ENCODE measurements at places on chromosomes 1 and 21.

GRCh38 chr1:57024855-57025254, 59.0 kb upstream of the C8B start:
- no peak overlapping the region for H3K27ac ChIP-seq
- no peak overlapping the region for H3K4me3 ChIP-seq
- H3K36me3 ChIP-seq = no peaks in the 10 kb centered on the region
- no peak for DNase-seq
- H3K27me3 ChIP-seq = no peaks in the 10 kb centered on the region
- H3K4me1 ChIP-seq = no peaks in the 10 kb centered on the region

DNA sequence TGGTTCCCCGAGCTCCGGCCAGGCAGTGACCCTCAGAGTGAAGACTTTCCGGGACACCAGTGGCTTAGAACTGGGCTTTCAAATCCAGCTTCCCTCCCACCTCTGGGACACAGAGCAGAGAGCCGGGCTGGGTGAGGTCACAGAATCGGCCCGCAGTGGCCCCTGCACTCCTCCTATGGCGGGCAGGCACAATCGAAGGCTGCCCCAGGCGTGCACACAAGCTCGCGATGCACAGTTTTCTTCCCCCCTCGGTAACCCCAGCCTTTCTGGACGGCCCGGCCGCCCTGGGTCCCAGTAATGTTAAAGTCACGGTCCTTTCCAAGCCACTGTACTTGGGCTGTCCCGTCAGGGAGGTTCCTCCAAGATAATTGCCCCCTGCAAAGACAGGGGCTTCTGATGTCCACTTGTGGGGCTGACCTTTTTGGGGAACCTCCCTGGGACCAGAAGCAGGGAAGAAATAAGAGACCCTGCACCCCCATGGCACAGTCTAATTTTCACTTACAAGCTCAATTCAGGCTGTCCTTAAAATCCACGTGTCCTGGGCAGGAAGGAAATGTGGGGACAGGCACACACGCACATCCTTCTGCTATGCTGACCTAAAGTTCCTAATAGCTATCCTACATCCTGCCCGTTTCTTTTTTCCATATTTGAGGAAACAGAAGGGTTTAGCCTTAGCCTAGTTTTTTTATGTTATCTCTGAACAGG, 13.7 kb downstream of the TFF3 start:
- no peaks in the 10 kb centered on the region for H3K36me3 ChIP-seq
- H3K4me1 ChIP-seq = peaks cover 19% of the 10 kb centered on the region
- H3K4me3 ChIP-seq = no peak overlapping the region
- H3K27me3 ChIP-seq = peaks cover under 1% of the 10 kb centered on the region
- DNase-seq = no peak

DNA sequence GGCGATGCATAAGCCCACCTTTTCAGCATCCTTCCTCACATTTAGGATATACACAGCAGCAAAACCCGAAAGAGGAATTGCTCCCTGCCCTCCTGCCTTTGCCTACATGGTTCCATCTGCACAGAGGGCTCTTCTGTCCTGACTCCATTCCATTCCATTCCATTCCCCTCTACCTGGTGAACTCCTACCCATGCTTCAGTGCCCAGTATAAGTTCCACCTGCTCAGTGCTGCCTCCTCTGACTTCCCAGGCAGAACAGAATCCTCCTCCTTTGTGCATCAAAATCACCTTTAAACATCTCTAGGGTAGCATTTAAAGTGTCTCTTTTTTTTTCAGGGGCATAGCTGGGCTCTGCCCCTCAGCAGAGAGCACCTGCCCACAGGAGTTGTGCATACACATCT, 112.9 kb downstream of the PCNX2 start:
- peaks cover 39% of the 10 kb centered on the region for H3K36me3 ChIP-seq
- no peak overlapping the region for H3K4me3 ChIP-seq
- peaks cover 6% of the 10 kb centered on the region for H3K4me1 ChIP-seq
- H3K27ac ChIP-seq = no peak overlapping the region

GRCh38 chr1:19204446-19205266, 5.4 kb downstream of the UBR4 start:
- H3K4me3 ChIP-seq = peak overlapping the region; percentile 5
- peak overlapping the region; percentile 22 for H3K27ac ChIP-seq
- no peak for DNase-seq
- peaks cover 14% of the 10 kb centered on the region for H3K36me3 ChIP-seq

- no peak overlapping the region for H3K27ac ChIP-seq
- H3K27me3 ChIP-seq = no peaks in the 10 kb centered on the region
- no peaks in the 10 kb centered on the region for H3K36me3 ChIP-seq
- DNase-seq = no peak
Observed at GRCh38 chr1:65491472-65491871, 71.0 kb downstream of the LEPR start.

DNA sequence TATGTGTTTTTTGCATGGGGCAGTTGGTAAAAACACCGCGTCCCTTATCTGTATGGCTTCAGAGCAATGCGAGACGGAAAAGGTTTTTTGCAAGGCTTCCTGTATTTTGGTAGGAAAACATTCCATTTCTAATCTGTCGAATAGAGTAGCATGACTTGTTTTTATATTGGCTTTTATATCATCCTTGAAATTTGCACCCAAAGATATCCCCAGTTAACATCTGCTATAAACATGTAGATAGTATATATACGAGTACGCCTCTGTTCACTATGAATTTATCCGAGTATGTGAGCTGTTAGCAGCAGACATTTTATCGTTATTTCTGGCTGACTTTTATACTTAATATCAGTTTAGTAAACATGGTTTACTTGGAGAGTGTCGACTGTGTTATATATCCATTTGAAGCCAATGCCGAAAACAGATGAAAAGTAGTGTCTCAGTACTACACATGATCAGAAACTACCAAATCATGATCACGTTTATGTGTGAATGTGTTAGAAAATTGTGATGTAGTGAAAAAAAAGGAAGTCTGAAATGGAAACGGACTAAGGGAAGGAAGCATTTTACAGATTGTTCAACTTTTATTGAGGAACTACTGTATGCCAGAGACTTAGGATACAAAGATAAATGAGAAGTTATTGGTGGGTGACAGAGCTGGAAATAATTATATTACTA, 1.0 kb downstream of the LEPR start:
- H3K27me3 ChIP-seq = peaks cover 5% of the 10 kb centered on the region
- DNase-seq = no peak

DNA sequence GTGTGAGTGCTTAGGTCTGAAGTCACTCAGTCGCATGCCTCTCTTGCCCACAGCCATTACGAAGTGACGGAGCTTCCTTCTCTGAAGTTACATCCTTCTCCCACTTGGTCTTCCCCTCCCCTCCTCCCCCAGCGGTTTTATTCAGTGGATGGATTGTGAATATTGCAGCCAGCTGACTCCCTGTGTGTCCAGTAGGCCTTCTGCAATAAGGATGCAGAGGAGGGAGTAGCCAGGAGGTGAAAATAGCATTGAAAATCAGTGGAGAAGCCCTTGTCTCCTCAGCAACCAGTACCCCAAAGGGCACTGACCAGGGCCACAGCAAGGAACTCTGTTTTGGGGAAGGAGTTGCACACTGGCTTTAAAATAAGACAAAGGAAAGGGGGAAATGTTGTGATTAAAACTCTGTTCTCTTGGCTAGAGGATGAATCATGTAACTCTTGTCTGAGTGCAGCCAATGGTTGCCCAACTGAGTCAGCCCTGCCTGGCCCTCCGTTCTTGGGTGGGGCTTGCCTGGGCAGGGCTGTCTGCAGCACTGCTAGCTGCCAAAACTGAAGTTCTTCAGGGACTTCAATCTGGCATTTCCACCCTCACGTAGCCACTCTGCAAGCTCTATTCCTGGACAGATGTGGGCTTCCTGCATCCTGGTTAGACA, 4.3 kb downstream of the S100A10 start:
- no peaks in the 10 kb centered on the region for H3K27me3 ChIP-seq
- peaks cover 78% of the 10 kb centered on the region for H3K36me3 ChIP-seq
- H3K4me1 ChIP-seq = peaks cover 69% of the 10 kb centered on the region
- no peak overlapping the region for H3K27ac ChIP-seq

- peaks cover 23% of the 10 kb centered on the region for H3K27me3 ChIP-seq
- H3K4me3 ChIP-seq = no peak overlapping the region
- no peak overlapping the region for H3K27ac ChIP-seq
- no peak for DNase-seq
- no peaks in the 10 kb centered on the region for H3K36me3 ChIP-seq
- H3K4me1 ChIP-seq = no peaks in the 10 kb centered on the region
Observed at GRCh38 chr1:9437961-9438430, 101.3 kb upstream of the SLC25A33 start.

DNA sequence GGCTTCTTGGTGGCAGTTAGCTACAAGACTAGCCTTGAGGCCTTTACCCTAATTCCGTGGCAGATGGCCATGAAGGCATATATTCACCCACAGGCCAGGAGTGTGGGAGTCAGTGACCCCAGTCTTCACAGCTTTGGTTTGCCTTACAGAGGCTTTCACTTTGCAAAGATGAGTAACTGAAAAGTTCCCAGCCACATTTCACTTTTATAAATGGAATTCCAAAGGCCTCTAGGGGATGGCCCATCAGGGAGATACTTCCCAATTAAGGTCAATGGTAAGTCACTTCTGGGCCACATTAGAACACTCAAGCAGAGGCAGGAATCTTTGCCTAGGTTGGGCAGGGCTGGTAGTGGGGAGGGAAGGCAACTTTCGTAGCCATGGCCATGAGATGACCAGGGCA, 13.1 kb upstream of the HEYL start:
- H3K27me3 ChIP-seq = no peaks in the 10 kb centered on the region
- no peak overlapping the region for H3K4me3 ChIP-seq
- DNase-seq = no peak
- H3K4me1 ChIP-seq = peaks cover 12% of the 10 kb centered on the region

DNA sequence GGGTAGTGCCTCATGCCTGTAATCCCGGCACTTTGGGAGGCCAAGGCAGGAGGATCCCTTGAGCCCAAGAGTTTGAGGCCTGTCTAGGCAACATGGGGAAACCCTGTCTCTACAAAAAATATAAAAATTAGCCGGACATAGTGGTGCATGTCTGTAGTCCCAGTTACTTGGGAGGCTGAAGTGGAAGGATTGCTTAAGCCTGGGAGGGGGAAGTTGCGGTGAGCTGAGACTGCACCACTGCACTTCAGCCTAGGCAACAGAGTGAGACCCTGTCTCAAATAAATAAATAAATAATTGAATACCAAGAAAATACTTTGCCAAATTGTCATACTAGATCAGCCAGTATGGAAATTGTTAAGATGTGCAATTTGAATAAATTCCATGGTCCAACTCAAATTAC, 5.9 kb upstream of the RBBP5 start:
- no peaks in the 10 kb centered on the region for H3K27me3 ChIP-seq
- H3K36me3 ChIP-seq = no peaks in the 10 kb centered on the region
- no peak overlapping the region for H3K4me3 ChIP-seq
- no peak for DNase-seq

DNA sequence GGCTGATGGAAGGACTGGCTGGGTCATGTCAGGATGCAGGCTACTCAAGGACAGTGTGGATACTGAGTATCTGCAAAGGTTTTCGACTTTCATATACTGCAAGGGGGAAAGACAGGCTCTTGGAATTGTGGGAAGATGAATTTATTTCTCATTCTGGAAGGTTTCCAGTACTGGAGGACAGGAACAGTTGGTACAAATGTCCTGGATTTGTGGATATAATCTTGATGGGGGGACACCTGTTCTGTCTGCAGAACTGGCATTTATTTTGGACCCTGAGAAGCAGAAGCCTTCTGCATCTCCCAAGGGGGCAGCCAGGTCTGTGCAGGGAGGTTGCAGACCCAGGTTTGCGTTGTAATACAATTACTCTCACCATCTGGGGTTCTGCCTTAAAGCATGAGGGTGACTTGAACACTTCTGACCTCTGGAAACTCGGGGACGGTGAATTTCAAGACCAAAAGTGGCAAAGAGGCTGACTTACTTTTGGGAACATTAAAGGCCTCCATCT, 65.8 kb downstream of the NOS1AP start:
- peaks cover 21% of the 10 kb centered on the region for H3K27me3 ChIP-seq
- no peak overlapping the region for H3K4me3 ChIP-seq
- H3K27ac ChIP-seq = no peak overlapping the region
- no peak for DNase-seq
- H3K36me3 ChIP-seq = no peaks in the 10 kb centered on the region

GRCh38 chr1:67767103-67767782, 66.0 kb downstream of the GNG12 start:
- no peaks in the 10 kb centered on the region for H3K36me3 ChIP-seq
- H3K27me3 ChIP-seq = peaks cover 24% of the 10 kb centered on the region
- H3K4me1 ChIP-seq = peaks cover 1% of the 10 kb centered on the region
- no peak overlapping the region for H3K27ac ChIP-seq

- no peak overlapping the region for H3K27ac ChIP-seq
- H3K4me3 ChIP-seq = no peak overlapping the region
- DNase-seq = no peak
Observed at GRCh38 chr1:91537281-91537986, 36.8 kb downstream of the CDC7 start.

DNA sequence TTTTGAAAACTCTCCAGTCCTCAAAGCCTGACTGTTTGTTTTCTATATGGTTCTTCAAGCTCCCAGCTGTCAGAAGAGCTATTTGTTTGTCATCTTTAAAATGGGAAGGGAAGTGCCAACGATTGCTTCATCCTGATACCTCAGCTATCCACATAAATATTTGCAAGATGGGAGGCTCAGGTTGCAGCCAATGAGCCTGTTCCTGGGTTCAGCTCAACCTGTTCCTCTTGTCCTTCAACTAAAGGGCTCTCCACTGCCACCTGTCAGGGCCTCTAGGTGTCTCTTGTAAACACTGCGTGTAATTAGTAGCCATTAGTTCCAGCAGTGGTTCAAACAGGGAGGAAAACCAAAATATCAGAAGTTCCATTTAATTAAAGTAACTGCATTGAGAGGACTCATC, 445.1 kb downstream of the AJAP1 start:
- H3K27me3 ChIP-seq = no peaks in the 10 kb centered on the region
- H3K4me1 ChIP-seq = no peaks in the 10 kb centered on the region
- no peak overlapping the region for H3K27ac ChIP-seq
- H3K36me3 ChIP-seq = no peaks in the 10 kb centered on the region
- no peak overlapping the region for H3K4me3 ChIP-seq

DNA sequence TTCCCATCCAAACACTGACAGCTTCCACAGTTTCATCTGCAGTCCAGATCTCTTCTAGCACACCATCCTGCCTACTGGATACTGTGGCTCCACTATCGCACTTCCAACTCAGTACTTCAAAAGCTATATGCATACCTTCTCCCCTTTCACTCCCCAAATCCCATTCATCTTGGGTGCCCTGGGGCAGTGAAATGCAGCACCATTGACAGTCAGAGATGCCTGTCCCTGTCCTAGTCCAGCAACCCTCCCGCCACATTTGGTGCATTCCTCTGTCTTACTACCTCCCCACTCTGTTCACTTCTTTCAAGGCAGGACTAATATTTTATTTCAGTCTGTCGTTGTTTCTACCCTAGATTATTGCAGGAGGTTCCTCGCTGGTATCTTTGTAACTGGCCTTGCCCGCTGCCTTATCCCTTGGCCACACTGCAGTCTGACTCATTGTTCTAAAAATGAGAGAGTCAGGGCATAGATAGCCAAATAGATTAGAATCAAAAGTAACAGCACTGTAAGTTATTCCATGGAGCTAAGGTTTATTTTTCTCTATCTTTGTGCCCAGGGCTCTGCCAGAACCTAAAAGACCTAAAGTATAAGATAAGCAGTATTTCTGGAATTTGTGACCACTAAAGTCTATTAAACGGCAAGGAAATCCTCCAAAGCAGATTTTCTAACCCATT, 96.7 kb downstream of the ESRRG start:
- H3K27ac ChIP-seq = no peak overlapping the region
- no peaks in the 10 kb centered on the region for H3K36me3 ChIP-seq
- H3K4me1 ChIP-seq = no peaks in the 10 kb centered on the region
- no peaks in the 10 kb centered on the region for H3K27me3 ChIP-seq
- no peak for DNase-seq
- no peak overlapping the region for H3K4me3 ChIP-seq

GRCh38 chr1:32485554-32486255, 20.8 kb downstream of the ZBTB8B start:
- no peaks in the 10 kb centered on the region for H3K36me3 ChIP-seq
- H3K4me1 ChIP-seq = no peaks in the 10 kb centered on the region
- no peak overlapping the region for H3K4me3 ChIP-seq
- no peak overlapping the region for H3K27ac ChIP-seq
